Kidney (tissue), 22 donors: ENCODE measurements at places on chromosomes 2 and 18.
A peak's percentile ranks its signal among the peaks of the same experiment; 100 is the strongest.

GRCh38 chr2:105510761-105511528, 112.1 kb upstream of the FHL2 start:
- DNase-seq, result no peak

DNA sequence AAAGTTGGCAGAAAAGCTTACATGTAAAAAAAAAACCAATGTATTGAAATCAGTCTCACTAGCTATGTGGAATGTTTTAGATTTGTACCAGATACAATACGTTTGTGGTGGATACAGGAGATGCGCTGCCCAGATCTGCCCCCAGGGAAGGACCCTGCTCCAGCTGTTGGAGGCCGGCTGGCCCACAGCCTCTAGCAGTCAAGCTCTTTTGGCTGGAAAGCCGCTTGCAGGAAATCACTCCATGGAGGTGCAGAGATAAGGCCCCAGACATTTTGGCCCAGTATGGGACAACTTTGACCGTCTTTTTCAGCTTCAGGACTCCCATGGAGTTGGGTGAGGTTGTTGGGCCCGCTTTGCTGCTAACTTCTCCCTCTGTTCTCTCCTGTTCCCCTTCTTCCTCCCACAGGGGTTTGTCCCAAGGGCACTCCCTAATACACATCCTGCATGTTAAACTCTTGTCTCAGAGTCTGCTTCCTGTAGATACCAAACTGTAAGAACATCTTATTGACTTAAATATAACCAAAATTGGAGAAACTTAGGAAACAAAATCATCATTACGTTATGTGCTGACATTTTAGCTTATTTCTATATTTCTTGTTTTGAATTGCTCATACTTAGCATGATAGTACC, 1.7 kb upstream of the QPCT start:
- no peak for DNase-seq

DNA sequence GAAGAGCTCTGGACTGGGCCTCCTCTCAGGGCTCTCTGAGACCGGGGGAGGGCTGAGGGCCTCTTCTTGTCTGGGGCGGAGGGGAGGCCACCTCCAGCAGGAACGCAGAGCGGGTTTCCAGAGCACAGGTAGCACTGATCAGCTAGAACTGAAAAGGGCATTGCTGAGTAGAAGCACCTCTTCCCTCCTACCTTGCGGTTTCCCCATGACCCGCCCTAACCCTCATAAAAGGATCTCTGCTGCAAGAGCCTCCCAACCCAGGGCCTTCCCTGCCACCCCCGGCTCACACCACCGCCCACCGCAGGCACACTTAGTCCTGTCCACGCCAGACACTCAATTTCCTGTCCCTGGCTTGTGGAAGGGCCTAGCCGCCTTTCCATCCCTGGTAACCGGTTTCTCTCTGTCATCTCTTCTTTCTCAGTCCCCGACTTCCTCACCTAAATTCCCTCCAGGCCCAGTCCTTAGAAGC, 966 bp downstream of the ADCY3 start:
- DNase-seq, result peak; percentile 41

DNA sequence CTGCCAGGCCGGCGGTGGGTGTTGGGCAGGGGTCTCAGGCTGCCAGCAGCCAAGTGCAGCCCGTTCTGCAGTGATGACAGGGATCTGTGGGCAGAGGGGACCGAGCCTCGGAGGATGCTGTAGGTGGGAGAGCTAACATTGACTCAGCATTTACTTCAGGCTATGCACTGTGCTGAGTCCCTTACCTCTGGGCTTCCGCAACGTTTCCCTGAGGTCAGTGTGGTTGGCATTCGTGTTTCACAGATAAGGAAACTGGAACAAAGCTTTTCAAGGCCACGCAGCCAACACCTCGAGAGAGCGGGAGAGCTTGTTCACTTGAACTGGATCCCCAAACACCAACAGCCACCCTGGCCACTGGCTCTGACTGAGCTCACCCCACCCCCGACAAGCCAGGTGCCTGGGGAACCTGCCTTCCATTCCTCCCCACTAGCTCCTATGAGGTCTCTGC, 839 bp upstream of the GPR148 start:
- DNase-seq, result no peak

DNA sequence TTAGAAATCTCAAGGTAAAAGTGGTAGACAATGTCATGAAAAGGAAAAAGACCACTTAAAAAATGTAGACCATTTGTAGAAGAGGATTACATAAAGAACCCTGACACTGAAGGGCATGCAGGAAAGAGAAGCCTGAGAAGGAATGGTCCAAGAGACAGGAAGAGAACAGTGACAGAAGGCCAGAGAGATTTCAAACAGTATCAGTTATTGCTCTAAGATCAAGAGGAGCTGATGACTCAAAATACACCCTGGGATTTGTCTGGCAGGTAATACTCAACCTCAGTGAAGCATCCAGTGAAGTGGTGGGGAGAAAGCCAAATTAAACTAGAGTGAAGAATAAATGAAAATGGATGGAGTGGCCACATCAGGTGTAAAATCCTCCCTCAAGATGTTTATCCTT, 100.5 kb downstream of the PDE11A start:
- no peak for DNase-seq

- DNase-seq, result no peak
Observed at GRCh38 chr2:30358351-30358750, 88.7 kb upstream of the LCLAT1 start.

GRCh38 chr18:6734726-6735430, 5.4 kb downstream of the ARHGAP28 start:
- DNase-seq, result no peak

DNA sequence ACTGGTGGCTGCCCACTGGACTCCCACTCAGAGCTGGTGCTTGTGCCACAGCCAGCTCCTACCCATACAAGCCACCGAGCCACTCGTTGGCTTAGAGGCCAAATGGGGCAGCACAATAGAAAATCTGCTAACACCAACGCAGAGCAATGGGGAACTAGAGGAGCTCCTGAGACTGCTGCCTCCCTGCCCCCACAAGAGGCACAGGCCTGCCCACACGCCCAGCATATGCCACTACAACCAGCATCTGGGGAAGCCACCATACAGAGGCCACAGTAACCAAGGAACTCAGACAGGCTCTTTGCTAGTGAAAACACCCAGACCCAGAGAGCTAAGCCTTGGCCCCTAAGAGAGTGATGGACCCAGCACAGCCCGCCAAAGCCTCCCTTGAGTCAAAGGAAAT, 231.2 kb upstream of the RAB6C start:
- DNase-seq, result no peak

- no peak for DNase-seq
Observed at GRCh38 chr2:133413863-133414262, 154.4 kb downstream of the NCKAP5 start.

DNA sequence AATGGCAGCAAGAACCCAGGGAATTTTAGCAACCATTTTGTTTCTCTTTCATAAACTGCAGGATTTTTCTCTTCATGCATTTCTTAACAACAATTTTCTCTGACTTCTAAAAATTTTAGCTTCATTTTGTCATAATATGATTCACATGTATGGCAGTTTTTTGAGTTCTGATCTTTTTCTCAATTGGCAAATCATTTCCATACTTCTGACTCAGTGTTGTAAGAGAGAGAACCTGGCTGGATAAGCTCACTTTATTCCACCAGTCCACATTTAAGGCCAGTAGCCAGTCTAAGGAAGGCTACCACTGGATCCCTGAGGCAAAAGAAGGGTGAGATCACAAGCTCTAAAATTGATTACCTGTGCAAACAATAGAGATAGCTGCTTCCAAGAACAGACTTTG, 42.8 kb upstream of the COL3A1 start:
- no peak for DNase-seq

DNA sequence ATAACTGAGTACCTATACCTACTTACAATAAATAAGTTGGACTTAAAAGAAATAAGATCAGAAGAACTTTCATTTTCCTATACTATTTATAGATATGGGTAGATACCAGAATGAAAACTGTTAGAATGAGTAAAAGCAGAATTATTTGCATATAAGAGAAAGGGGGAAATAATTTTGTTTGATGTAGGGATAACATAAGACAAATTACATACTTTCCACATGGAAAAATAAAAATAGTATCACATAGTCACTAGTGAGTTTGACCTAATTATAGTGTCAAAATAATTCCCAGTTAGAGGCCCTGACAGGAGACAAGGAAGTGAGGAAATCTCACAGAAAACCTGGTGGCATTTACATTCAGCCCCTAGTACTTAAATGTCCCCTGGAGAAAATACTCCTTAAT, 28.6 kb downstream of the KCMF1 start:
- no peak for DNase-seq

DNA sequence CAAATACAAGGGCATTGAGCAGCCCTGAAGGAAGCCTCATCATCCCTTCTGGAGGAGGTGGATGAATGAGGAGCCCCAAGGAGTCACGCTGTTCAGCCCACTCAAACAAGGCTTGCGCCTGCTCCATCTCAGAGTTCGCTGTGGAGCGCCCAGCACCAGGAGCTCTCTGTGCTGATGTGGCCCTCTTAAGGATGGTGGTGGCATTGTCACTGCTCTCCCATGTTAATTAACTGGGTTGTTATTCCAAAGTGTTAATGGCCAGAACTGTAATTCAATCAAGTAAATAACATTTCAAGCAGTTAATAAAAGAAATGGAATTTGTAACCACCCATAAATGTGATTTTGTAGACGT, 726.0 kb upstream of the RAB6C start:
- DNase-seq, result no peak

GRCh38 chr2:47778698-47779425, 4.1 kb upstream of the MSH6 start:
- DNase-seq, result peak; percentile 35

- DNase-seq, result peak; percentile 69
Observed at GRCh38 chr2:27016801-27017325, 15.9 kb upstream of the TMEM214 start.

DNA sequence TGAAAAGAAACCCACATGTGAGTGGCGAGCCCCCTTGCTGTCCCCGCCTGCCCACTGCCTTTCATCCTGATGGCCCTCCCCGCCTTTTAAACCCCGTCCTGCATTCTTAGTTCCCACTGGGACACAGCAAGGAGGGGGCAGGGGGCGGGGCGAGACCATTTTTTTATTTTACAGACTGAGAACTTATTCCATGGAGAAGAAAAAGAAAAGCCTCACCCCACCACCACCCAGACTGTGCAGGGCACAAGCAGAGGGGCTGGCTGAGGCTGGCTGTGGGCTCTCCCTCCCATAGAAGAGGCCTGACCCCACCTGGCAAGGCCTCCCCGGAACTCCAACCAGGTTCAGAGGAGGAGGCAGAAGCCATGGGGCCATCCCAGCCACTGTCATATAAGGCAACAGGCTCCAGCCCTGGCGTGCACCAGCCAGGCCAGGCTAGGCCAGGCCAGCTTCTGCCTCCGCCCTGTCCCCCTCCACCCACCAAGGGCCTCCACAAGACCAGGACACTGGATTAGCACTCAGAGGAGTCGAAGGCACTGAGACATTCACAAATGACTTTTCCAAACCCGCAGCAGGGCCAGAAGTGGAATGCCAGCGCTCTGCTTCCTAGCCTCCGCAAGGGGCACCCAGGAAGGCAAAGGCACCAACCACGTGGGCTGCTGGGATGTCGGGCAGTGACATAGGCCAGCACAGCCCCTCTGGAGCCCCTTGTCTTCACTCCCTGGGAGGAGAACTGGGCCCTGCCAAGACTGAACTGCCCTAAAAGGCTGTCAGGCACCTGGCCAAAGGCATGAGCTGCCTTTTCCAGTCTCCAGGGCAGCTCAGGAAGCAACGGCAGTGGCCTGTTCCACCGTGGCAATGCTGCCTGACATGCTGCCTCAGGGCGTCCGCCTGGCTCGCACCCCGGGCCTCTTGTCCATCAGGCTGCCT, 37.5 kb upstream of the SEMA4C start:
- DNase-seq, result peak; percentile 80

DNA sequence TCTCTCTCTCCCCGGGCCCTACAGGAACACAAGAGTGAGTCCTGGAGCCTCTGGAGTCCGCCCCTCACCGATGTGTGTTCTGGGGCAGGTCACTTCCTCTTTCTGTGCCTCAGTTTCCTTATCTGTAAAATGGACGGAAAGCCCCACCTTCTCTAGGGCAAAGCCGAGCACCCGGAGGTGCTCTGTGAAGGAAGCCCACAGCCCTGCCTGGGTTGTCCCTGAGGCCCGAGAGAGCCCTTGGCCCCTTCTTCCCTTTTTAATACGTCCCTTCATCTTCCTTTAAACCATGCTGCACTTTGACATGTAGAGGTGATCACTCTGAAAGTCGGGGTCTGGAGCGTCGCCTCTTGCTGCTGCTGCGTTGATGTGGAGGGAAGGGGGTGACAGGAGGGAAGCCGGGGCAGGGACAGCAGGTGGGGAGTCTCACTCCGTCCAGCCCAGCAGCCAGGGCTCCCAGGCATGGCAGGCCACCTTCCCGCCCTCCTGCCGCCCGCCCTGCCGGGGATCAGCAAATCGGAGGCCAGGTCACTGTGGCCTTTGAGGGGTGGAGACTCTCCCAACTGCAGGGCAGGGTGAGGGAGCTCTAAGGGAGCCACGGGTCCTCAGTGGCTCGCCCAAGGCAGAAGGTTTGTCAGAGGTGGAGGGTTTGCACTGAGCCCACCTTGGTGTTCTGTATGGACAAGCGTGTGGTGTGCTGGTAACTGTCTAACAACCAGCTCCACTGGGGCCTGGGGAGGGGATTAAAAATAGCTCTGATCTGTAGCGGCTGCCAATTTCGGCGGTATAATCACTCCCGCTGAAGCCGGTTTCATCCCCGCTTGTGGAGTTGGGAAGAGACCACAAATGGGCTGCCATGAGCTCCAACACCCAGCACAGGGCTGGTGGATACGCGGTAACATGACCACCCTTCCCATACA, 135.9 kb upstream of the ID2 start:
- DNase-seq, result no peak

DNA sequence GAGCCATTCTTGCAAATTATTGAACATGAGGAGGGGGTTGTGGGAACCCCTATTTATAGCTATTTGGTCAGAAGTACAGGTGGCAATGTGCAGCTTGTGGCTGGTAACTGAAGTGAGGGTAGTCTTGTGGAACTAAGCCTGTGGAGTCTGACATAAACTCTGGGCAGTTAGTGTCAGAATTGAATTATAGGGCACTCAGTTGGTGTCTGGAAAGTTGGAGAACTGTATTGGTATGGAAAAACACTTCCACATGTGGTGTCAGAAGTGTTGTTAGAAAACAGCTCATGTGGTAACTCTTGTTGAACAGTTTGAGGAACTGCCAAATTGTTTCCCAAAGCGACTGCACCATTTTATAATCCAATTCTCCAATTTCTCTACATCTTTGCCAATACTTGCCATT, 7.5 kb downstream of the RALBP1 start:
- no peak for DNase-seq

GRCh38 chr2:84881581-84882413, 913 bp upstream of the TRABD2A start:
- peak; percentile 80 for DNase-seq

- no peak for DNase-seq
Observed at GRCh38 chr18:52237551-52237950, 102.4 kb upstream of the DCC start.

DNA sequence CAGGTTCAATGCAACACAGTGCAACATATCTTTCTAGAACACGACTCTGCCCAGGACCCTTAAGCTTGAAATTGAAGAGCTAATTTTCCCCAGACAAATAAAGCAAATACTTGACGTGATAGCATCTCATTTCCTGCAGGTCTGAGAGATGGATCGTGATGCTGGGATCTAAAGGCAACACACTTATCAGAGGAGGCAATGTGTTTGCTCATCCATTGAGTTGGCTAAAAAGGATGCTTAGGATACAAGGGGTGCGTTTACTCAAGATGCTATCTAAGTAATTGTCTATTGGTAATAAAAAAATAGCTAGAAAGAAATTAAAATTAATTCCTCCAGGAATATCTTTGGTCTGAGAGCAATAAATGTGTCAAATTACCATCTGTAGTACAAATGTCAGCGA, 129.0 kb downstream of the SOCS6 start:
- DNase-seq, result no peak
